ENCODE measurements at places on chromosomes 5 and 9. TPM values are rescaled to one million over a fixed set of nuclear protein-coding genes. Genes with fewer than 3 reads are reported as not detected.

- no peak for DNase-seq
These were observed 87.3 kb downstream of the SLC44A1 start for GRCh38 chr9:105331755-105332154.

- no peak for DNase-seq
These were observed 507 bp upstream of the GPSM1 start for GRCh38 chr9:136326761-136327303.

Gene ABLIM3
- total RNA-seq = 12.1 TPM

Gene PITX1
- 91.1 TPM for total RNA-seq
